Umbilical cord (tissue), 2 donors: ENCODE measurements at places on chromosomes 3 and 15. TPM values are rescaled to one million over a fixed set of nuclear protein-coding genes. Genes with fewer than 3 reads are reported as not detected.
A peak's percentile ranks its signal among the peaks of the same experiment; 100 is the strongest.

DNA sequence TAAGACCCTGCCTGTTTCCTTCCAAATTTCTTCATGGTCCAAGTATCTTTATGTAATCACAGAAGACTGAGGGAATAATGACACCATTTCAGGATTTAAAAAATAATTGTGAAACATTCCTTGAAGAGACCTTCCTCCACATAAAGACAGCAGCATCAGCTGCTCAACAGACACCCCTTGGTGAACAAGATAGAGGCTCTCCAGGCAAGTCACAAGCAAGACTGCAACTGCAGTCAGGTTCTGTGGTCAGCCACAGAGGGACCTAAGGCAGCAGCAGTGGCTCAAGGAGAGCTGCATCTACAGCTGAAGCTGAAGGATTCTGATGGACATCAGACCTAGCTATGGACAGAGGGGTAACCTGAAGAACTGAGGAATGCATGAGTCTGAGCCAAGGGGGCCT is 97.2 kb upstream of the C3orf80 start:
- no peak for DNase-seq

The CPA3 gene
- 12.3 TPM for total RNA-seq

The ZBTB11 gene
- 24.8 TPM for total RNA-seq

The STRC gene
- 1.7 TPM for total RNA-seq

The EPB42 gene
- 7.0 TPM for total RNA-seq

DNA sequence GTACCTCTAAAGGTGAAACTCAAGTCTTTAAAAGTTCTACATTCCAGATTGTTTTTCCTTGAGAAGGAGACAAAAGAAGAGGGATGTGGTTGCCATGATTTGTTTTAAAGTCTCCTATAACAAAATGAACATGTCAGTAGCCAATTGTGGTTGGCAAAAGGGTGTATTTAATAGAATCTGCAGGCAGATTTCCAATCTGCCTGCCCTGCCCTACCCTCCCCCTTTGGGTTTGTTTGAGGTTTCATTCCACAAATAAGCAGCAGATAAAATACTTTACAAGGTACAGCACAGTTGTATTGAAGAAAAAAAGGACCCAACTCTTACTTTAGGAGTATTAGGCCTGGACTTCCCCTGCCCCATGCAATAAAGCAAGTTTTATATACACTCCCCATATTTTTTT is 59.5 kb downstream of the MLH1 start:
- DNase-seq: no peak

DNA sequence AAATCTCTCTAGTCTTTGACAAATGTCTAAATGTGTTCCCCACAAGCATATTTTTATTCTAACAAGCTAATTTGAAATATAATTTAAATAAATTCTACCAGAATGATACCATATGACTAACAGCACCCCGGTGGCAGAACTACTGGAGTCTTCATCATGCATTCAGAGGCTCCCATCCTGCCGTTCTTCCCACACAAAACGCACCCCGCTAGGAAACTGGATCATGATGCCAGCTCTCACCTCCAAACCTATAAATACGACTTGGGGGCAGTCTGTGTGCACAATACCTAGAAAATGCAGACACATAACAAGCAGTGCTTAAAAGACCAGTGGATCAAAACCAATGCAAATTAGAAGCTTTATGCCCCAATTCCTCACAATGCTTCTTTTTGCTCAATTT is 8.5 kb downstream of the HOMER2 start:
- no peak for DNase-seq

- no peak for DNase-seq
Observed at GRCh38 chr15:56839099-56839498, 79.3 kb upstream of the TCF12 start.

The CHL1 gene
- 18.1 TPM for total RNA-seq

GRCh38 chr3:179719048-179719734 is 66.4 kb downstream of the USP13 start:
- DNase-seq: no peak

DNA sequence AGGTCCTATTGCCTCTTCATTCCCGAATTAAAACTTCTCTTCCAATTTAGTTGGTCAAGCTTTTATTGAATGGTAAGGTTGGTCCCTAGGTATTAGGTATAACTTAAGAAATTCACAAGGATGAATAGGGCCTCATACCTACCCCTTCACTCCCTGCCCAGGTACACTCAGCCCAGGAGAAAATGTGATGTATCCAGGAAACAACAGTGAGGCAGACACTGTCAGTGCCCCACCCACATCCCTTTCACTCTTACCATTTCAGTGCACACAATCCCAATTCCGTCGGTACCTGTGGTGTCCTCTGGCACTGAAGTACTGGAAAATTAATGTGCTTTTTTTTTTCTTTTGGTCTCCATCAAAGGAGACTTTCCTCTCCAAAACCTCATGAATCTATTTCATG is 10.5 kb upstream of the C3orf49 start:
- no peak for DNase-seq

- DNase-seq: no peak
Observed at GRCh38 chr3:101817992-101818391, 31.3 kb upstream of the NFKBIZ start.

GRCh38 chr3:14234251-14235002 is 55.8 kb downstream of the LSM3 start:
- peak; percentile 15 for DNase-seq

The SGO1 gene
- total RNA-seq: 6.7 TPM

The SPRED1 gene
- 74.9 TPM for total RNA-seq

- DNase-seq: no peak
Observed at GRCh38 chr3:197600796-197601565, 45.2 kb upstream of the BDH1 start.

DNA sequence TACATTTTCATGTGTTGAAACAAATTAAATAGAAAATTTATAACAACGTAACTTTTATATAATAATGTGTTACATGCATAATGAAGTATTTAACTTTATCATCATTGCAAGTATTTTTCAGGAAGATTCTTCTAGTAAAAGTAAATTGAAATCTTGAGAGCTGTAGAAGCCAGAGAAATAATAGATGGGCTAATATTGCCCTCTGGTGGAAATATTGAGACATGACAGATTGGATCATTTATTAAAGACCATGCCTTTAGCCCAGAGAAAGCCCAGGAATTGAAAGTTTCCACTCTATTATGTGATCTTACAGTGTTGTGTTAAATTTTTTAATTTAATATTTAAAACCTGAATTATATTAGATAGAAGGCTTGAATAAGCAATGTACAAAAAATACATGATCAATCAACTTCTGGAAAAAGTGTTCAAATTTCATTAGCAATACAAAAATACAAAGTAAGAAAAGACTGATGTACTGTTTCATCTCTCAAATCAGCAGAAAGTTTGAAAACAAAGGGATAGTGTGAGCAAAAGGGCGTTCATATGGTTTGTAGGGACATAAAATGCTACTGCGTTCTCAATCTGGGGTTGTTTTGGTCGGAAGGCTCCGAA is 52.7 kb upstream of the SPTSSB start:
- peak; percentile 64 for DNase-seq

DNA sequence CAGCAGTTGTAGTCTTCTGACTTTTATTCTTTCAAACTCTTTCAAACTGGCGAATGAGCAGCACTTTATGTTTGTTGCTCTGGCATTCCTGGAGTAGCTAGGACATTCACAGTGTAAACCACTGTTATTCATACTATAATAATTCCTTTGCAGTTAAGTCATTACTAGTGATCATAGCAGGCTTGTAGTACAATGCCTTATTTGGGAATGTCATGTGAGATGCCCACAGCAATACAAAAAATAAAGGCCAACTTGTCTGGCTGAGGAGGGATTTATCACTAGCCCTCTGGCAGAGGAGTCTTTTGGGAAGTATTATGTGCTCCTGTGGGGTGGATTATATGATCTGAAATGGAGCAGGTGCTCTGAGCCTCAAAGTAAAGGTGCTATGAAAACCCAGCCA is 197.2 kb downstream of the VGLL3 start:
- peak; percentile 84 for DNase-seq
